ENCODE measurements at places on chromosomes 2 and 18.

DNA sequence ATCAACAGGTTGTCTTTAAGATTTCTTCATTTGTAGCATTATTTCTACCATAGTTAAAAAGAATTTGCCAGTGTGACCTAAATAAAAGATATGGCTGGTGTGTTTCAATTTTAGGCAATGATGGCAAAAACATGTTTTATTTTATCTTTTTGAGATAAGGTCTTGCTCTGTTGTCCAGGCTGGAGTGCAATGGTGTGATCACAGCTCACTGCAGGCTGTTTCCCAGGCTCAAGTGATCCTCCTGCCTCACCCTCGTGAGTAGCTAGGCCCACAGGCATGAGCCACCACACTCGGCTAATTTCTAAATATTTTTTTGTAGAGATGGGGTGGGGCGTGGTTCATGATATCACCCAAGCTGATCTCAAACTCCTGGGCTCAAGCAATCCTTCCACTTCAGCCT is 47.0 kb upstream of the COBLL1 start:
- DNase-seq, result no peak

- no peak for DNase-seq
Observed at GRCh38 chr18:49728542-49728941, 84.8 kb downstream of the ACAA2 start.

GRCh38 chr2:241808721-241809382 is at the start of gene NEU4:
Gene NEU4, plus strand, starts transcription at chr2:241809193. Its CDS starts 5,292 bp downstream, at chr2:241814485.
- DNase-seq, result no peak

DNA sequence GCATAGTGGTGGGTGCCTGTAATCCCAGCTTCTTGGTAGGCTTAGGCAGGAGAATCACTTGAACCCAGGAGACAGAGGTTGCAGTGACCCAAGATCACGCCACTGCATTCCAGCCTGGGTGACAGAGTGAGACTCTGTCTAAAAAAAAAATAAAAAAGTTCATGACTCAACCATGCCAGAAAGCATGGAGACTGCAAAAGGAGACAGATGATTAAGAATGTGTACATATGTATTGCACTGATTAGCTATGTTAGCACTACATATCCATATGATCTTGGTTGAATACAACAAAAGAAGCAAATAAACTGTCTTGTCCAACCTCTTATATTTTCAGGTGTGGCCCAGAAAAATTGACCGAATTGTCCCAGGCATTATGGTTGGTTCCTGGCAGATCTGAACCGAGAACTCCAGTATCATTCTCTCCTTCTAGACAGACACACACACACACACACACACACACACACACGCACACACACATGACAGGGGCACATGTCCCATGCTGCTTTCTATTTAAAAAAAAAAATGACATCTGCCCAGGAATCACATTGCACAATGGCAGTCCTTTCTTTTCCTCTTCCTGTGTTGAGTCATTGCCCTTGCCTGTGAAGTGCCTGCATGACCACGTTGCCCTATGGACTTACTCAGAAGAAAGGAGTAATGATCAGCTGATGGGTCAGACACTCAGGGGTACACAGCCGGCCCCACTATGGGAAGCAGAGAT is 65.6 kb downstream of the MYCN start:
- no peak for DNase-seq

DNA sequence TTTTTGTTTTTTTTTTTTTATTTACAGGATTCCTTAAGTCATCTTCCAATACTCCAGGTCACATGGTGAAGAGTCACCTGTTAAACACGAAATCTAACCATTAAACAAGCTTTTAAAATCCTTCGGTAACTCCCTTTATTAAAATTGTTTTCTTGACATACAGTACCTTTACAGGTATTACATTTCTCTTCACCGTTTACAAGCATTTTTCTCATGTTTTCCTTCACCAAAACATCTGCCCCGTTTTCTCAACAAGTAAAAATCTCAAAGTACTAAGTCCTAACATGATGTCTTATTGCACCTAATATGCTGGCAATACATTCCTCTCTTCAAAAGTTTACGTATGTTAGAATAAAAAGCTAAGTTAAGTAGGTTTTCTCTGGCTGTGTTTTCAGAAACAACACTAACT is 1.1 kb downstream of the PUM2 start:
- no peak for DNase-seq

GRCh38 chr2:235607546-235608199 is 113.8 kb downstream of the AGAP1 start:
- no peak for DNase-seq

DNA sequence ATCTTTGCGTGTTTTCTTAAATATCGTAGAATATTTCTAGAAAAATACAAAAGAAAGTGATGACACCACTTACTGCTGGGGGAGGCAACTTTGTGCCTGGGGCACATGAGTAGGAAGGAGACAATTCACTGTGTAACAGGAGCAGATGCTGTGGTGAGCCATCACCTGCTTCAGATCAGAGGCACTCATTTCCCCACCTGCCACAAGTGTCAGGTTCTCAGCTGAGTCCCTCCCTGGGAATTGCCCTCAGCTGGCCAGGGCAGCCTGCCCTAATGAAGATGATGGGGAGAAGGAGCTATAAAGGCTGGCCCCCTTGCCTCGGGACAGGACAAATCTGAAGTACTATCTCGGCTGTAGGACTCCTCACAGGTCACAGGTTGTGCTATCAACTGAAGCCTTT is 322.8 kb downstream of the STK39 start:
- DNase-seq, result no peak

GRCh38 chr2:47721296-47721695 is 61.6 kb upstream of the MSH6 start:
- DNase-seq, result no peak

DNA sequence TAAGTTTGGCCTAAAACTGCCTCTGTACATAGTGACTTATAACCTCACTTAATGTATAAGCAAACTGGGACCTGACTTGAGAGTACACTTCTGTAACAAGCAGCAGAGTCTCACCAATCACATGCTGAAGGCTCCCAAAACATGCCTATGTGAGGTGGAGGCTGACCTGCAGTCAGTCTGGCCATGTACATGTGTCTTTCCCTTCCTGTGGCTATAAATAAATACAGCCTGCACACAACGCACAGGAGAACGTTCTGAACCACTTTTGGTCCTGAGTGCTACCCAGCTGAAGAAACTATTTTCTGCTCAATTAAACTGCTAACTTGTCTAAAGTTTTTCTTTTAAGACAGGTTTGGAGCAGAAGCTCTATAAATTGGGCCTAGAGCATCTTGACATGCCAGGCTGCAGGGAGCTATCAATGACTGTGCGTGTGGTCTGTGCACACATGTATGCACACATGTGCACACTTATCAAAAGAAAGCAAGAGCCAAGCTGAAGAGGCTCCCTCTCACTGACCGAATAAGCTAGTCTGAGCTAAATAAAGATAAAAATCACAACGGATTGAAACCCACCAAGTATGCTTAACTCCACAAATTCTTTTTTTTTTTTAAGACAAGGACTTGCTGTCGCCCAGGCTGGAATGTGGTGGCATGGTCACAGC is 15.0 kb downstream of the RNASEH1 start:
- no peak for DNase-seq

DNA sequence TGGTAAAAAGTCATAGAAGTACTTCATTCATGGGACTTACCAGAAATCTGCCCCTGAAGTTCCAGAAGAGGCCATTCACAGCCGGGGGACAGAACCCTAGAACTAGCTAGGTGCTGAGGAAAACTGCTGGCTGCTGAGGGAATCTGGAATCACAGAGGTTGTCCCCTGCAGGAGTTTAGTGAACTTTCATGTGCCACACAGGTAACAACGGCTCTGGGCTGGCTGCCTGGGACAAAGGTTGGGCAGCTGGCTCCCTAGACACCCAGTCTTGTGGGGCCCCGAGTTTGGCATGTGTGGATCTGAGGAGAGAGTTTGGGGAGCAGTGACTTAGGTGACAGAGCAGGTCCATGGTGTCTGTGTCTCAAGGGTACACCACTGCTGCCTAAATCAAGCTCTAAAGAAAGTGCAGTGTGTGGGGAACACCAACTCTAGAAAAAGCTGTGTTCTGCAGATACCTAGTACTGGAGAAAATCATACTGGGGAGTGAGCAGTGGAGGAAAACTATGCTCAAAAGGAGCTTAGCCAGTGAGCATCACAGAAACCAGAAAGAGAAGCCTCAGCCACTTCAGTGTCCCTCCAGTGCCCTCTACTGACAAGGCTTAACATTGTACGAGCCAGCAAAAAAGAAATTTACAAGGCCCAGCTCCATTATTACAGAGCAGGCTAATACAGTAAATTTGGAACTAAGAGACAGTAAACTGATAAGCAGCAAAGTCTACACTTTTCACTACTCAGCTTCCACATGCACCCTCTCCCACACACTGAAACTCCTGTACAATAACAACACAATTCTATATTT is 15.2 kb downstream of the GALNT3 start:
- no peak for DNase-seq

- no peak for DNase-seq
Observed at GRCh38 chr2:219042750-219043149, 1.4 kb upstream of the CFAP65 start.

GRCh38 chr2:21277068-21278056 is 153.6 kb downstream of the TDRD15 start:
- no peak for DNase-seq

GRCh38 chr2:85712336-85712735 is 18.2 kb downstream of the GNLY start:
- DNase-seq, result no peak

GRCh38 chr18:35635170-35635569 is 53.6 kb downstream of the GALNT1 start:
- DNase-seq, result no peak

DNA sequence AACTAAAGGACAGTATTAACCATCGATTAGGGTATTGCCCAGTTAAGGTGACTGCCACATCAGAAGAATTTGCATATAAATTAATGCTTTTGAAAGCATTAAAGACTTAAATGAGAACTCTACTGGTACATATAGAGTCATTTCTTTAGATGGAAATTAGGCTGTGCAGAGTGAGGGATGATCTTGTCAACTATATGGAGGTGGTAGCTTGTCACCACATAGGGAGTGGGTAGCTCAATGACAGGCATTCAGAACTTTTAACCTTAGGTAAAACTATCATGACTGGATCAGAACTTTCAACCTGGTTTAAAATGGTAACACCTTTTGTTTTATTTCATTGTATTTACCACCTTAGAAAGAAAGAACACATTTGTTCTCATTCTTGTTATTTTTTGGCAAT is 384.6 kb upstream of the LRRTM1 start:
- DNase-seq, result no peak

- DNase-seq, result no peak
Observed at GRCh38 chr2:189306525-189306924, 127.0 kb upstream of the COL5A2 start.

- no peak for DNase-seq
Observed at GRCh38 chr2:2861666-2862240, 515.9 kb downstream of the EIPR1 start.

DNA sequence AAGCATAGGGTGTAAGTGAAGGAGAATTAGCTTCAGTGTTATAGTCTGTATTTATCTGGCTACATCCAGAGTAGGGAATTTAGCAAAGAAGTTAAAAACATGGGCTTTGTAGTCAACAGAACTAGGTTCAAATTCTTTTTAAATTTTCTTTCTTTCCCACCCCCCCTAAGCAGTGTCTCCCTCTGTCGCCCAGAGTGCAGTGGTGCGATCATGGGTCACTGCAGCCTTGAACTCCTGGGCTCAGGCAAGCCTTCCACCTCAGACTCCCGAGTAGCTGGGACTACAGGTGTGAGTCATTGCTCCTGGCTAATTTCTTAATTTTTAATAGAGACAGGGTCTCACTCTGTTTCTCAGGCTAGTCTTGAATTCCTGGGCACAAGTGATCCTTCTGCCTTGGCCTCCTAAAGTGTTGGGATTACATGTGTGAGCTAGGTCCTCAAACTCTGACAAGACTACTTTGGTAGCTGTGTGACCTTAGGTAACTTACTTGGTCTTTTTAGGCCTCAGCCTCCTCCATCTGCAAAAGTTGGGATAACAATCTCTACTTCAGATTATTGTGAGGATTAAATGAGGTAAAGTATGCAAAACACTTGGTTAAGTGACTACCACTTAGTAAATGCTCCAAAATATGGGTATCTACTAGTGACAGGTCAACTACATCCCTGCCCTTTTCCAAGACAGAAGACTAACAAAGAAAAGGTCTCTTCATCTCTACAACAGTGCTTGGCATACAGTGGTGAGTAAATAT is 17.8 kb downstream of the DOK1 start:
- no peak for DNase-seq

DNA sequence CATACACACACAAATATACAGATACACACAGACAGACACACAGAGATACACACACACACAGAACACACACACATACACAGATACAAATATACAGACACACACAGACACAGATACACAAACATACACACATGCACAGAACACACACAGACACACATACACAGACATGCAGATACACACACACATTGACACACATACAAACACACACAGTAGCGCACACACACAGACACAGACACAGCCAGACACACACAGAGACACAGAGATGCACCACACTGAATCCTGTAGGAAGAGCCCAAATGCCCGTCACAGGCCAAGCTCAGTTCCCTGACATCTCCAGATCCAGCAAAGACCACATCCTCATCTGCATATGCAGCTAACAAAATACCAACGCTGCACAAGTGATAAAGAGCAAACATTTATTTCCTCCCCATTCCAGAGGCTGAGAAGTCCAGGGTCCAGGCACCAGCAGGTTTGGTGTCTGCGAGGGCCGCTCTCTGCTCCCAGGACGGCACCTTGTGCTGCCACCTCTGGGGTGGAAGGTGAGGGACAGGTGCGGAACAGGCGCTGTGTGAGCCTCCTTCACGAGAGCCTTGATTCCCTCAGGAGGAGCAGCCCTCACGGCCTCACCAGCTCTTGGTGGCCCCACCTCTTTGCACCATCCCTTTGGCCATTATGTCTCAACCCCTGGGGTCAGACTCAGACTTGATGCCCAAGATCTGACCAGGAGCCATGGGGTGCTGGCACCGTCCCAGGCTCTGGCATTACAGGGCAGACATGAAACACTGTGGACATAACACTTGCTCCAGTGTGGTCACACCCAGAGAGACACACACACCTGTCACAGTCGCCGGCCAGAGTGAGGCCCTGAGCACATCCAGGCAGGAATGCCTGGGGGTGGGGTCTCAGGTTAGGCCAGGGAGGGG is 108.7 kb downstream of the NDUFA10 start:
- no peak for DNase-seq

DNA sequence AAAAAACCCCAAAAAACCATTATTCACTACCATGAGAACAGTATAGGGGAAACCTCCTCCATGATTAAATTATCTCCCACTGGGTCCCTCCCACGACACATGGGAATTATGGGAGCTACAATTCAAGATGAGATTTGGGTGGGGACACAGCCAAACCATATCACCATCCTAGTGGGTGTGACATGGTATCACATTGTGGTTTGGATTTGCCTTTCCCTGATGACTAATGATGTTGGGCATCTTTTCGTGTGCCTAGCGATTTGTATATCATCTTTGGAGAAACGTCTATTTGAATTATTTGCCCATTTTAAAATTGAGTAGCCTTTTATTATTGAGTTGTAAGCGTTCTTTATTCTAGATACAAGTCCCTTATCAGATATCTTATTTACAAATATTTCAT is 8.7 kb upstream of the ASAP2 start:
- no peak for DNase-seq

- DNase-seq, result no peak
Observed at GRCh38 chr2:223590964-223591363, 11.2 kb downstream of the SCG2 start.

- no peak for DNase-seq
Observed at GRCh38 chr2:105307146-105307545, 22.4 kb downstream of the TGFBRAP1 start.

GRCh38 chr2:34174506-34174905 is 575.4 kb upstream of the FAM98A start:
- no peak for DNase-seq

Measured in stimulated activated CD4-positive, alpha-beta T cell treated with anti-CD3 and anti-CD28 coated beads, TNF-alpha, amount 100 ng/mL, for 4 hours (primary cell).